Heart right ventricle (tissue), 16 donors: ENCODE measurements at places on chromosomes 12 and 14. TPM values are rescaled to one million over a fixed set of nuclear protein-coding genes. Genes with fewer than 3 reads are reported as not detected.

Gene SMCO2
- total RNA-seq = not detected

- no peak for DNase-seq
- H3K27ac ChIP-seq = no peak overlapping the region
- no peaks in the 10 kb centered on the region for H3K36me3 ChIP-seq
- H3K4me1 ChIP-seq = peaks cover 27% of the 10 kb centered on the region
Observed at GRCh38 chr14:77885367-77885766, 85.5 kb downstream of the ADCK1 start.

DNA sequence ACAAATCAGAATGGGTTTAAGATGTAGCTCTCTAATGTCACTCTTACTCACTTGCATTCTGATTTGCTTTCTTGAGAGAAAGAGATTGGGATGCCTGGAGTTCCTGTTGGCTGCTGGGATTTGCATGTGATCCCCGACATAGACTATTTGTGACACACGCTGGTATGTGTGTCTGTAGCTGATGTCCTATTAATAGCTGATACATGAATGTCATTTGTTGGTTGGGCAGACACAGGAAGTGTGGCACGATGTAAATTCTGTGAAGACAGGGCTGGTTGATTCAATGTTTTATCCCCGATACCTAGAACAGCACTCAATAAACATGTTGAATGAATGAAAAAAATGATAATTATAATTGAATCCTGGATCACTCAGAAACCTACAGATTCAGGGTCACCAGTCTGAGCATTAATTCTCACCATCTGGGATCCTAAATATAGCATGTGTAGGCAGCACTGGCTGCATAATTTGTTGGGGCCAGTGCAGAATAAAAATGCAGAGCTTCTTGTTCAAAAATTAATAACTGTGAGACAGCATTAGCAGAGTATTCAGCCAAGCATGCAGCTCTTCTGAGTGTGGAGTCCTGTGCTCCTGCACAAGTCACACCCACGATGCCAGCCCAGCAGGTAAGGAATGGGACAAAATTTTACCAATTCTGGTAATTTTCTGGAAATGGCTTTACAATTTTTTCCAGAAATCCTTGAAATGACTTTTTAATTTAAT is 35.5 kb upstream of the SOCS2 start:
- DNase-seq = peak; percentile 11
- H3K27me3 ChIP-seq = no peaks in the 10 kb centered on the region
- H3K27ac ChIP-seq = peak overlapping the region; percentile 64
- H3K4me1 ChIP-seq = no peaks in the 10 kb centered on the region

- no peak overlapping the region for H3K4me3 ChIP-seq
- H3K27me3 ChIP-seq = no peaks in the 10 kb centered on the region
- peaks cover 12% of the 10 kb centered on the region for H3K4me1 ChIP-seq
- DNase-seq = no peak
- no peaks in the 10 kb centered on the region for H3K36me3 ChIP-seq
- no peak overlapping the region for H3K27ac ChIP-seq
Observed at GRCh38 chr14:100438678-100439592, 115.8 kb downstream of the SLC25A47 start.

DNA sequence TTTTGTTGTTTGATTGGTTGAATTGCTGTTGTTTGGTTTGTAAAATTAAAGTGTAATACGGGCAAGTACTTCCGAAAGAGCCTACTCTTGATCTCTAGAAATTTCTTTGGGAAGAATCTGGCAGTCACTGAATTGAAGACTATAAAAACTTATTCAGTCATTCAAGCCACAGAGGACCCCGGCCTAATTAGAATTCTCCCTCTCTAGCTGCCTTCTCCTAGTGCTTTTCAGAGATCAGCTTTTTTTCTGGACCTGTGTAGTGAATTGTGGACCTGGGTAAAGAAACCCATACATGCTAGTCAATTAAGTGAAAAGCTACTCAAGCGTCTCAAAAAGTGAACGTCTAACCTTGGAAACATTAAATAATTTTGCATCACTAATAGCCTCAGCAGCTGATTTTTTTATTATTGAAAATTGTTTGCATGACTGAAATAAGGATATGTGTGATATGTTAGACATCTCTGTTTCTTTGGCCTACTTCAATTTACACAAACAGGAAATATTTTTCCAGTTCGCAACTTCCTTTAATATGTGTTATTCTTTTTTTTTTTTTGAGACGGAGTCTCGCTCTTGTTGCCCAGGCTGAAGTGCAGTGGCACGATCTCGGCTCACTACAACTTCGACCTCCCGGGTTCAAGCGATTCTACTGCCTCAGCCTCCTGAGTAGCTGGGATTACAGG is 27.2 kb downstream of the EFCAB11 start:
- H3K27me3 ChIP-seq = no peaks in the 10 kb centered on the region
- H3K4me3 ChIP-seq = no peak overlapping the region
- no peak overlapping the region for H3K27ac ChIP-seq
- no peak for DNase-seq
- no peaks in the 10 kb centered on the region for H3K4me1 ChIP-seq
